ENCODE measurements at places on chromosomes 4 and X.

DNA sequence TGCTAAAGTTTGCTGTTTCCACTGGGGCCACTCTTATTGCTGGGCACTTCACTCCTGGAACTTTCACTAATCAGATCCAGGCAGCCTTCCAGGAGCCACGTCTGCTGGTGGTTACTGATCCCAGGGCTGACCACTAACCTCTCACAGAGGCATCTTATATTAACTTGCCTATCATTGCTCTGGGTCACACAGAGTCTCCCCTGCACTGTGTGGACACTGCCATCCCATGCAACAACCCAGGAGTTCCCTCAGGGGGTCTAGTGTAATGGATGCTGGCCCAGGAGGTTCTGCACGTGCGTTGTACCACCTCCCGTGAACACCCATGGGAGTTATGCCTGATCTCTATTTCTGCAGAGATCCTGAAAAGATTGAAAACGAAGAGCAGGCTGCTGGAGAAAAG lies 41.8 kb upstream of the IQSEC2 start:
- H3K36me3 ChIP-seq, result no peaks in the 10 kb centered on the region
- peaks cover 52% of the 10 kb centered on the region for H3K27me3 ChIP-seq
- DNase-seq, result no peak
- H3K4me1 ChIP-seq, result no peaks in the 10 kb centered on the region
- no peak overlapping the region for H3K27ac ChIP-seq

- no peak overlapping the region for H3K4me3 ChIP-seq
- no peaks in the 10 kb centered on the region for H3K36me3 ChIP-seq
- no peaks in the 10 kb centered on the region for H3K27me3 ChIP-seq
- no peak for DNase-seq
These were observed 74.4 kb upstream of the RBMX start for GRCh38 chrX:136954930-136955329.

- no peak overlapping the region for H3K27ac ChIP-seq
- no peak for DNase-seq
- H3K4me1 ChIP-seq, result no peaks in the 10 kb centered on the region
- H3K36me3 ChIP-seq, result no peaks in the 10 kb centered on the region
- H3K27me3 ChIP-seq, result no peaks in the 10 kb centered on the region
- no peak overlapping the region for H3K4me3 ChIP-seq
These were observed 3.5 kb upstream of the EDNRA start for GRCh38 chr4:147477439-147477838.

DNA sequence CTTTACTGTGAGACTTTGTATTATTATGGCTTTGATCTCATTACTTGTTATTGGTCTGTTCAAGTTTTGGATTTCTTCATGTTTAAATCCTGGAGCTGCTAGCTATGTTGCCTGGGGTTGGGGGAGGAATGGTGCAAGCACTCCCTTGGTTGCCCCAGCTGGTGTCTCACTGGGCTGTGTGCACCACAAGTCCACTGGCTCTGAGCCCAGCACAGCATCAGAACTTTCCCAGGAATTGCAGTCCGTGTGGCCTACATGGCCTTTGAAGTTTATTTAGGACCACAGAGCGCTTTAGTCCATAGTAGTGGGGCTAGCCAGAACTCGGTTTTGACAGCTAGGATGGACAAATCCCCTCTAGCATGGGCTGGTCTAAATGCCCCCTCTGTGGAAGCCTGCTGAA lies 278.8 kb upstream of the RPS6KA3 start:
- no peak overlapping the region for H3K4me3 ChIP-seq
- H3K27ac ChIP-seq, result no peak overlapping the region
- DNase-seq, result no peak
- no peaks in the 10 kb centered on the region for H3K36me3 ChIP-seq
- H3K27me3 ChIP-seq, result no peaks in the 10 kb centered on the region

- no peak overlapping the region for H3K4me3 ChIP-seq
- H3K27ac ChIP-seq, result no peak overlapping the region
- H3K4me1 ChIP-seq, result no peaks in the 10 kb centered on the region
- no peaks in the 10 kb centered on the region for H3K27me3 ChIP-seq
These were observed 34.5 kb upstream of the SLC4A4 start for GRCh38 chr4:71304289-71304850.

GRCh38 chr4:1109333-1109732 lies 4.0 kb downstream of the RNF212 start:
- peaks cover 5% of the 10 kb centered on the region for H3K4me1 ChIP-seq
- H3K27ac ChIP-seq, result no peak overlapping the region
- peaks cover 29% of the 10 kb centered on the region for H3K27me3 ChIP-seq

- H3K27ac ChIP-seq, result no peak overlapping the region
- no peaks in the 10 kb centered on the region for H3K4me1 ChIP-seq
- no peaks in the 10 kb centered on the region for H3K36me3 ChIP-seq
- H3K4me3 ChIP-seq, result no peak overlapping the region
- DNase-seq, result no peak
These were observed 14.8 kb downstream of the GABRQ start for GRCh38 chrX:152652467-152652866.

GRCh38 chr4:182555997-182556418 lies 312.8 kb downstream of the TENM3 start:
- no peaks in the 10 kb centered on the region for H3K27me3 ChIP-seq
- DNase-seq, result peak; percentile 66
- H3K4me3 ChIP-seq, result peak overlapping the region; percentile 25
- H3K36me3 ChIP-seq, result no peaks in the 10 kb centered on the region
- H3K4me1 ChIP-seq, result peaks cover 20% of the 10 kb centered on the region

- peak overlapping the region; percentile 73 for H3K4me3 ChIP-seq
- H3K36me3 ChIP-seq, result no peaks in the 10 kb centered on the region
- H3K27me3 ChIP-seq, result peaks cover 62% of the 10 kb centered on the region
- DNase-seq, result peak; percentile 84
- no peaks in the 10 kb centered on the region for H3K4me1 ChIP-seq
These were observed 1.5 kb upstream of the PTCHD1 start for GRCh38 chrX:23332888-23333821.

- H3K27ac ChIP-seq, result no peak overlapping the region
- H3K4me1 ChIP-seq, result no peaks in the 10 kb centered on the region
- H3K27me3 ChIP-seq, result no peaks in the 10 kb centered on the region
- H3K36me3 ChIP-seq, result no peaks in the 10 kb centered on the region
- DNase-seq, result peak; percentile 75
These were observed 450.0 kb downstream of the ANKRD50 start for GRCh38 chr4:124262211-124263179.

GRCh38 chr4:4425119-4425690 lies 38.3 kb downstream of the NSG1 start:
- no peak overlapping the region for H3K4me3 ChIP-seq
- DNase-seq, result peak; percentile 41
- H3K36me3 ChIP-seq, result peaks cover 18% of the 10 kb centered on the region
- no peaks in the 10 kb centered on the region for H3K27me3 ChIP-seq
- H3K27ac ChIP-seq, result no peak overlapping the region

DNA sequence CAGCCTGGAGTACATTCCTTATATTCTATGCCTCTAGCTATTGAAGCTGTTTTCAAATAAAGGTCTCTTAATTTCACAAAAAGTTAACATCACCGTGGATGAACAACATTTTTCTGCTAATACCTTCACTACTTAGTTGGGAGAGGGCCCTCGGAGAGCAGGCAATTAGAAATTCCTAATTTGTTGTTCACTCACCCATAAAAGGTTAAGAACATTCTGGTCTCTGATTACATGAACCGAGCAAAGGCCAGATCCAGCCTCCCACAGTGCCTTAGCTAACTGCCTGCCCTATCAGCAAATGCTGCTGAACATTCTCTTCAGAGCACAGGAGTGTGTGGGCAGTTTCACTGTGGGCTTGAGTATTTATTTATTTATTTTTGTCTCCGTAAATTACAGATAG lies 36.0 kb upstream of the TTC29 start:
- H3K27me3 ChIP-seq, result no peaks in the 10 kb centered on the region
- H3K36me3 ChIP-seq, result no peaks in the 10 kb centered on the region
- peaks cover 3% of the 10 kb centered on the region for H3K4me1 ChIP-seq
- no peak overlapping the region for H3K27ac ChIP-seq
- H3K4me3 ChIP-seq, result peak overlapping the region; percentile 33
- no peak for DNase-seq

GRCh38 chr4:123233136-123233768 lies 163.3 kb upstream of the SPRY1 start:
- H3K27ac ChIP-seq, result no peak overlapping the region
- H3K27me3 ChIP-seq, result no peaks in the 10 kb centered on the region
- H3K4me1 ChIP-seq, result no peaks in the 10 kb centered on the region
- H3K36me3 ChIP-seq, result no peaks in the 10 kb centered on the region
- DNase-seq, result no peak

DNA sequence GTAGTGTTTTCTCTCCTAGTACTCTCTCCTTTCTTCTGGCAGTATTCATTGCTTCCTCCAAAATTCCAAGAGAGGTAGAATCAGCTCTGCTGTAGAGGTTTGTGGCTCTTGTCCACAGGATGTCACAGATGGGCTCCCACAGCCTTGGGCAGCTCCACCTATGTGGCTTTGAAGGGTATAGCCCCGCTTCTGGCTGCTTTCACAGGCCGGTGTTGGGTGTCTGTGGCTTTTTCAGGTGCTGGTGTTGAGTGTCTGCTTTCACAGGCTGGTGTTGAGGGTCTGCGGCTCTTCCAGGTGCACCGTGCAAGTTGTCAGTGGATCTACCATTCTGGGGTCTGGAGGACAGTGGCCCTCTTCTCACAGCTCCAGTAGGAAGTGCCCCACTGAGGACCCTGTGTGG lies 7.9 kb upstream of the AADAT start:
- H3K4me1 ChIP-seq, result peaks cover 3% of the 10 kb centered on the region
- H3K27ac ChIP-seq, result no peak overlapping the region
- H3K36me3 ChIP-seq, result no peaks in the 10 kb centered on the region
- DNase-seq, result no peak
- no peaks in the 10 kb centered on the region for H3K27me3 ChIP-seq

DNA sequence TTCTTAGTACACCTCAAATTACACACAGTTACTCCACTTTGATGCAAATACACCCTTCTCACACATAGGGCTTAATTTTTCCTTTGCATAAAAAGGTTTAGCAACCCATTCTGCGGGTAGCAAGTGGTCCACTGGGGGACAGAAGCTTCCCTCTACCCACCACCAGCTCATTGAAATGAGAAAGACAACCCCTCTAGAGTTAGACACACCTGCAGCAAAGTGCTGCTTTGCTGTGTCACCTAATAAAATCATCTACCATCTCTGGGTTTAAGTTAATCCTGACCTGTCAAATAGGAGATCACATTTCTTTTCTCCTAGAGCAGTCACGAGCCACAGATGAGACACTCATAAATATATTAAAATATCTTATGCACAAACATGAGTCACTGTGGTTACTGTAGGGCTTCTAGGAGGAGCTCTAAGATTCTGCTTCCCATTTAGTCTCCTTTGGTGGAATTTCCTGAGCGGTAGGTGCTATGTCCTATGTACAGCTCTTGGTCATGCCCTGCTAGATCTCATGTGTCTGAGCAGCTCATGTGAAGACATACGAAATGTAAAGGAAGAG lies 11.9 kb downstream of the BMX start:
- H3K4me3 ChIP-seq, result no peak overlapping the region
- H3K36me3 ChIP-seq, result no peaks in the 10 kb centered on the region
- H3K27ac ChIP-seq, result no peak overlapping the region
- no peaks in the 10 kb centered on the region for H3K4me1 ChIP-seq

GRCh38 chr4:1112174-1112820 lies 1.1 kb downstream of the RNF212 start:
- no peaks in the 10 kb centered on the region for H3K36me3 ChIP-seq
- no peak overlapping the region for H3K4me3 ChIP-seq
- no peaks in the 10 kb centered on the region for H3K4me1 ChIP-seq
- peaks cover 54% of the 10 kb centered on the region for H3K27me3 ChIP-seq
- H3K27ac ChIP-seq, result no peak overlapping the region

DNA sequence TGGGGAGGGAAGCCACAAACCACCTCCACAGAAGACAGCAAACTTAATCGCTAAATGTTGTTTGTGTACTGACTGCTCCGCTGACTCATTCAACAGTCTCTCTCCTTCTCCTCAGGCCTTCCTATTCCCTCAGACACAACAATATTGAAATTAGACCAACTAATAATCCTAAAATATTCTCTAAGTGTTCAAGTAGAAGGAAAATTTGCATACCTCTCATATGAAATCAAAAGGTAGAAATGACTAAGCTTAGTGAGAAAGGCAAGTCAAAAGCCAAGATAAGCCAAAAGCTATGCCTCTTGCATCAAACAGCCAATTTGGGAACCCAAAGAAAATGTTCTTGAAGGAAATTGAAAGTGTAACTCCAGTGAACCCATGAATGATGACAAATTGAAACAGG lies 75.7 kb upstream of the ARHGAP24 start:
- H3K27me3 ChIP-seq, result no peaks in the 10 kb centered on the region
- H3K27ac ChIP-seq, result no peak overlapping the region
- peaks cover 9% of the 10 kb centered on the region for H3K4me1 ChIP-seq
- no peak overlapping the region for H3K4me3 ChIP-seq

GRCh38 chrX:23788521-23788920 lies 5.5 kb downstream of the SAT1 start:
- H3K27ac ChIP-seq, result no peak overlapping the region
- no peaks in the 10 kb centered on the region for H3K27me3 ChIP-seq
- no peaks in the 10 kb centered on the region for H3K36me3 ChIP-seq
- H3K4me3 ChIP-seq, result no peak overlapping the region

DNA sequence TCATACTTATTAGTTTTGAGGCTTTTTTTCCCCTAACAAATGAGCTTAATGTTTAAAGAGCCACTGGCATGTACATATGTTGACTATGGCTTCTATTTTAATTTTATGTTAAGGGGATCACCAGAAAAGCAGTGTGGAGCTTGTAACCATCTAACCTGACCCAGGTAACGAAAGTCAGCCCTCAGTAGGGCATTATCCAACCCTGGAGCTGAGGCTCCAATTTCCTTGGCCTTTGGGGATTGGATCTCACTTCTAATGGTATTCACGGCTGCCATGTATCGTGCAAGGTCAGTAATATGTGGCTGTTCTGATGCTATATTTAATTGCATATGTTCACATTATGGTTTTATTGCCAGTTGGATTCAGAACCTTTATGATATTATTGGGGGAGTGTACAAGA lies 75.2 kb upstream of the CCSER1 start:
- no peaks in the 10 kb centered on the region for H3K36me3 ChIP-seq
- H3K4me1 ChIP-seq, result no peaks in the 10 kb centered on the region
- H3K27ac ChIP-seq, result no peak overlapping the region
- H3K4me3 ChIP-seq, result no peak overlapping the region
- DNase-seq, result no peak

GRCh38 chr4:105068516-105068915 lies 78.2 kb upstream of the TET2 start:
- no peak for DNase-seq
- H3K4me1 ChIP-seq, result no peaks in the 10 kb centered on the region
- H3K36me3 ChIP-seq, result no peaks in the 10 kb centered on the region
- H3K4me3 ChIP-seq, result no peak overlapping the region
- no peaks in the 10 kb centered on the region for H3K27me3 ChIP-seq
- H3K27ac ChIP-seq, result no peak overlapping the region

DNA sequence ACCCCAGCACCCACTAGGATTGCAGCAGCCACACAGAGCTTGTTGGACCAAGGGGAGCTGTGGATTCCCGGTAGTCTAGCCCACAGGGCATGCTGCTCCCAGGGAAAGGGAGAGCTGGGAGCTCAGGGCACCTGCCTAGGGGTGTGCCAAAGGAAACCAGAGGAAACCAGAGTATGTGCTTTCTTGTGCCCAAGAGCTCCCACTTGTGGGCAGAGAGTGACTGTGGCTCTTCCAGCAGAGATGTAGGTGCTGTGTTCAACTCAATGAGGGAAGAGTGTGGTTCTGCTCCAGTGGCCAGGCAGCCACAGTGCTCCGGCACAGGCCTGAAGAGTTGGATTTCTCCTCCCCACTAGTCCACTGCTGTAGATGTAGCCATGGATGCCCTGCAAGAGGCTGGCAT lies 1050.0 kb upstream of the INTU start:
- no peaks in the 10 kb centered on the region for H3K36me3 ChIP-seq
- DNase-seq, result peak; percentile 69
- H3K27me3 ChIP-seq, result no peaks in the 10 kb centered on the region
- H3K4me3 ChIP-seq, result no peak overlapping the region
